ENCODE measurements at places on chromosomes 12 and 14. TPM values are rescaled to one million over a fixed set of nuclear protein-coding genes. Genes with fewer than 3 reads are reported as not detected.

The ACADS gene
- total RNA-seq, result 58.6 TPM

The SRRM4 gene
- not detected for total RNA-seq

The LYZ gene
- total RNA-seq, result 10.8 TPM

The OR4M1 gene
- not detected for total RNA-seq

The HSPA2 gene
- total RNA-seq, result 151 TPM

GRCh38 chr12:78951803-78952551 lies 87.4 kb downstream of the SYT1 start:
- DNase-seq, result no peak
- no peak overlapping the region for H3K4me3 ChIP-seq
- H3K4me1 ChIP-seq, result no peaks in the 10 kb centered on the region
- no peak overlapping the region for H3K27ac ChIP-seq

GRCh38 chr14:68589447-68590200 lies 203.2 kb downstream of the ZFP36L1 start:
- H3K4me1 ChIP-seq, result peaks cover 31% of the 10 kb centered on the region
- DNase-seq, result no peak
- H3K27me3 ChIP-seq, result no peaks in the 10 kb centered on the region
- no peaks in the 10 kb centered on the region for H3K36me3 ChIP-seq
- peak overlapping the region; percentile 64 for H3K27ac ChIP-seq

- no peak for DNase-seq
- H3K27ac ChIP-seq, result no peak overlapping the region
- H3K36me3 ChIP-seq, result no peaks in the 10 kb centered on the region
- H3K27me3 ChIP-seq, result no peaks in the 10 kb centered on the region
These were observed 199.4 kb upstream of the CDKN3 start for GRCh38 chr14:54197369-54197768.

DNA sequence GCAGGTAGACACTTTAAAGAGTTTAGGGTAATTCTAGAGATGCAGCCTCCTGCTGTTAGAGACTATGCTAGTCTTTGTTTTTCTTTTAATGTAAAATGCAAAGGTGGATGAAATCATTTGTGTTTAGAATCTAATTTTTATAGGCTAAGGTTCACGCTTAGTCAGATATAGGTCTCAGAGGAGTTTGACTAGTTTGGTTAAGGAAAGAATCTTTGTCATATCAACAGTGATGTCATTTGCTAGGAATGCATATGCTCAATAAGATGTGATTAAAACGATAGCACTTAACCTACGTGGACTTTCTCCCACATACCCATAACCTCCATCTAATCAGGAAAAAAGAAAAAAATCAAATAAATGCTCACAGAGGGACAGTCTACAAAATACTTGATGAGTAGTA lies 859.3 kb upstream of the ATXN7L3B start:
- no peak overlapping the region for H3K4me3 ChIP-seq
- H3K4me1 ChIP-seq, result no peaks in the 10 kb centered on the region
- no peak for DNase-seq
- no peaks in the 10 kb centered on the region for H3K36me3 ChIP-seq

DNA sequence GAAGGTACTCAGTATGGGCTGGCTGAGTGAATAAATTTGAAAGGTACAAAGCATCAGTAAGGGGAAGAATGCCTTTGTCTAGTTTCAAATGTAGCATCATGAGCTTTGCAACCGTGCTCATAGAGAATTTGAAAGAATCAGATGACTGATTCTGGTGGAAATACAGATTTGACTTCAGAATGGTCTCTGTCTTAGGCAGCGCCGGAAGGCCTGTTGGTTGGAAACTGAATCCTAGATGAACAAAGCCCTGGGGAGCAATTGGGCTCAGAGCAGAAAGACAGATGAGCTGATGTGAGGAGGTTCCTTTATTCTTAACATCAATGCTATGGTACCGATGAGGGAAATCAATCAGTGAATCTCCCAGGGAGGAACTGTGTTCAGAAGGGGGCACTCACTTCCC lies 137.3 kb downstream of the SNAPC1 start:
- H3K4me1 ChIP-seq, result peaks cover 3% of the 10 kb centered on the region
- H3K36me3 ChIP-seq, result no peaks in the 10 kb centered on the region
- no peak overlapping the region for H3K27ac ChIP-seq
- no peak overlapping the region for H3K4me3 ChIP-seq
- no peak for DNase-seq

- peaks cover 44% of the 10 kb centered on the region for H3K27me3 ChIP-seq
- no peak overlapping the region for H3K27ac ChIP-seq
- peak overlapping the region; percentile 36 for H3K4me3 ChIP-seq
- H3K36me3 ChIP-seq, result no peaks in the 10 kb centered on the region
- no peak for DNase-seq
These were observed 831 bp upstream of the NKX2-1 start for GRCh38 chr14:36520601-36521525.

- no peak overlapping the region for H3K27ac ChIP-seq
- no peaks in the 10 kb centered on the region for H3K27me3 ChIP-seq
- DNase-seq, result no peak
- H3K4me3 ChIP-seq, result no peak overlapping the region
These were observed 189.5 kb upstream of the HMGA2 start for GRCh38 chr12:65634626-65635331.

GRCh38 chr12:116142936-116143898 lies 134.3 kb downstream of the MED13L start:
- no peak overlapping the region for H3K4me3 ChIP-seq
- DNase-seq, result no peak
- H3K36me3 ChIP-seq, result no peaks in the 10 kb centered on the region
- no peak overlapping the region for H3K27ac ChIP-seq

DNA sequence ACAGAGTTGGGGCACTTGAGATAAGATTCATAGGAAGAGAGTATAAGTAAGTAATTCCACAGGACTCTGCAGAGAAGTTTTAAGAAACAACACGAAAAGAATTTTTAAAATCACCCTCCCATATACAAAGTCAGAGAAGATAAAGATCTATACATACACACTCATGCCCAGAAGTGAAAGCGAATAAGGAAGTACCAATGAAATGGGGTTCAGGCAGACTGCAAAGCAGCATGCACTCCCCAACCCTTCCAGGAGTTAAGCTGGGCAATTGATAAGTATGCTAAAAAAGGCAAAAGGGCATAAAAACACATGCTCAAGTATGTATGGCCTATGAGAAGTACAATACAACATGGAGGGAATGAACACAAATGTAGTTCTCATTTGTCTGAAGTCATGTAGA lies 246.2 kb upstream of the GRIP1 start:
- no peak overlapping the region for H3K27ac ChIP-seq
- H3K4me3 ChIP-seq, result no peak overlapping the region
- H3K4me1 ChIP-seq, result no peaks in the 10 kb centered on the region
- no peaks in the 10 kb centered on the region for H3K36me3 ChIP-seq

GRCh38 chr14:67680941-67681340 lies 6.5 kb upstream of the VTI1B start:
- H3K27me3 ChIP-seq, result no peaks in the 10 kb centered on the region
- H3K27ac ChIP-seq, result no peak overlapping the region
- H3K4me1 ChIP-seq, result no peaks in the 10 kb centered on the region

DNA sequence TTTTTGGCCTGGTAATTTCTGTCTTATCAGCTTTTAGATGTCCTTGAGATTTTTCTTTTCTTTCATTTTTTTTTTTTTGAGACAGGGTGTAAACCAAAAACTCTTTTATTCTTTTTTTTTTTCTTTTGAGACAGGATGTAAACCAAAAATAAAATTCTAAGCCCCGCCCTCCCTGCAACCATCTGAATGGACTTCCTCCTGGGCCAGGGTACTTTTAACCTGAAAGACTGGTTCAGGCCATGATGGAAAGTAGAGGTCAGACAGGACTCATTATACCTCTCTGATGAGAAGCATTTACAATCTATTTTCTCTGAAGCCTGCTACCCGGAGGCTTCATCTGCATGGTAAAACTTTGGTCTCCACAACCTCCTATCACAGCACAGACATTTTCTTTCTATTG lies 33.5 kb upstream of the TCL1B start:
- no peak overlapping the region for H3K4me3 ChIP-seq
- no peaks in the 10 kb centered on the region for H3K36me3 ChIP-seq
- H3K4me1 ChIP-seq, result no peaks in the 10 kb centered on the region
- H3K27ac ChIP-seq, result no peak overlapping the region
- DNase-seq, result no peak
